Smooth muscle cell of the coronary artery (primary cell): ENCODE measurements at places on chromosomes 11 and 22. TPM values are rescaled to one million over a fixed set of nuclear protein-coding genes. Genes with fewer than 3 reads are reported as not detected.

TMEM86A gene
- 0.47 and 0.68 TPM in 2 replicates for total RNA-seq

CASP1 gene
- total RNA-seq = 5.9 and 56.3 TPM in 2 replicates

DGAT2 gene
- 0.60 and 18.7 TPM in 2 replicates for total RNA-seq

CCDC89 gene
- 2.6 and 5.6 TPM in 2 replicates for total RNA-seq

FOLR2 gene
- total RNA-seq = not detected in 2 replicates

ACTN3 gene
- under 0.01 and 0.12 TPM in 2 replicates for total RNA-seq

GLYATL1 gene
- total RNA-seq = 0.08 TPM in 1 of 2 replicates, not detected in the other

CEND1 gene
- total RNA-seq = 0.23 TPM in 1 of 2 replicates, not detected in the other

LPXN gene
- 3.6 and 13.8 TPM in 2 replicates for total RNA-seq
